Astrocyte (in vitro differentiated cells and primary cell): ENCODE measurements at places on chromosomes 12 and 14. TPM values are rescaled to one million over a fixed set of nuclear protein-coding genes. Genes with fewer than 3 reads are reported as not detected.

Gene CRACR2A
- 0.96 and 1.5 TPM in 2 replicates for total RNA-seq

DNA sequence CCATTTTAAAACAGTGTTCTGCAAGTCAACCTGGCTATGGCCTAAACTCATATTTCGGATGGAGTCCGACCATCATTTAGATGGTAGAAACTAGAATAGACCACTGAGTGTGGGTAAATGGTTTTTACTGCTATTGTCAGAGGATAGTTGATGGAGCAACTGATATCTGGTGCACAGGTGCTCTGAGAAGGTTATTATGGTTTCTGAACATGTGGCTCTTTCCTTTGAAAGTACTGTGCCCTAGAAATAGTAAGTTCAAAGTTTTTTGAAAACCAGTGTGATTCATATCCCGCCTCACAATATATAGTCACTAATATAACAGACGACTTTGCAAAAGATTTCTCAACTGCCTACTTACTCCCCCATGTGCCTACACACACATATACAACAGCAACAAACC lies 64.4 kb upstream of the BTG1 start:
- DNase-seq = no peak

DNA sequence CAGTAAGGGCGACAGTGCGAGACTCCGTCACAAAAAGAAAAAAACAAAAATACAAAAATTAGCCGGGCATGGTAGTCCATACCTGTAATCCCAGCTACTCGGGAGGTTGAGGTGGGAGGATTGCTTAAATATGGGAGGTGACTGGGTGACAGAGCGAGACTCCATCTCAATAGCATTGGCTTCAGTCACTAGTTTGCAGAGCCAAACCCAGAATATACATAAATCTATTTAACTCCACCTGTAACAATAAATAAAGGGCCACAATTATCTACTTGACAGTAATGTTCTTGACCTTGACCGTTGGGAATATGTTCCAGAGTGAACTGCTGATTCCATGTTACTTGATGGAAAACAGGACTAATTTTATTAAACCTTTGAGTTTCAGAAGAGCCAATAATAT lies 198.9 kb upstream of the MDGA2 start:
- DNase-seq = no peak

DNA sequence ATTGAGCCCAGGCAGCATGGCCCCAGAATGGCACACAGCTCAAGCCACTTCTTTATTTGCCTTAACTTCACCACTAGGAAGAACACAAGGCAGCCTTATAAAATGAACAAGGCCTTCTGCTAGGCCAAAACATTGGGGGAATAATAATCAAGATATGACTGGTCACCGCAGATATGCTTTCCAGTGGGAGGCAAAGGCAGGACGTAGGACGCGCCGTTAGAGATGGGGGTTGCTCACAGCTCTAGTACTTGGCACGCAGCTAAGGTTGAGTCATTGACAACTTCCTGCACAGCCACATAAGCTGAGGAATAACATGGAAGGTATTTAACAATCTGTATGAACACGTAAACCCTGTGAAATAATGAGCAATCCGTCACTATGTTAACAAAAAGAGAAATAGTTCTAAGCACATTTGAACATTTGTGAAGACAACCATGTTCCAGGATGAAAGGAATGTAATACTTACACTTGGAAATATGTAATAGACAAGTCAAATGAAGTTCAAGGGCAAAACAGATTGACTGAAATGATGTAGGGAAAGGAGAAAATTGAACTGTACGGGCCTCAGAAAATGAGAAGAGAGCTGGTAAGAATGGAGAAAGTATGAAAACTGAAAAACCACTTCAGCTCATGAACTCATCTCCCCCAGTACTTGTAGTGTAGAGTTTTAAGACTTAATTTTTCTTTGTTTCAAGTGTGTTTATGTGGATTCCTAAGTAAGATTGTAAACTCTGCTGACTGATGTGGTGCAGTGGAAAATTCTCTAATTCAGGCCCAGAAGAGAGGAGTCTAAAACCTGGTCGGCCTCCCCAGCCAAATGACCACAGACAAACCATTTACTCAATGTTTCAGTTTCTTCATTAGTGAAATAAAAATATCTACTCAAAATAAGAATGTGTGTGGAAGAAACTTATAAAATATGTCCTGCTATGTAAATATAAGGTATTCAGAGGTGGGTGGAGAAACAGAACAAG lies 59.3 kb upstream of the CCDC91 start:
- DNase-seq = peak; percentile 100

DNA sequence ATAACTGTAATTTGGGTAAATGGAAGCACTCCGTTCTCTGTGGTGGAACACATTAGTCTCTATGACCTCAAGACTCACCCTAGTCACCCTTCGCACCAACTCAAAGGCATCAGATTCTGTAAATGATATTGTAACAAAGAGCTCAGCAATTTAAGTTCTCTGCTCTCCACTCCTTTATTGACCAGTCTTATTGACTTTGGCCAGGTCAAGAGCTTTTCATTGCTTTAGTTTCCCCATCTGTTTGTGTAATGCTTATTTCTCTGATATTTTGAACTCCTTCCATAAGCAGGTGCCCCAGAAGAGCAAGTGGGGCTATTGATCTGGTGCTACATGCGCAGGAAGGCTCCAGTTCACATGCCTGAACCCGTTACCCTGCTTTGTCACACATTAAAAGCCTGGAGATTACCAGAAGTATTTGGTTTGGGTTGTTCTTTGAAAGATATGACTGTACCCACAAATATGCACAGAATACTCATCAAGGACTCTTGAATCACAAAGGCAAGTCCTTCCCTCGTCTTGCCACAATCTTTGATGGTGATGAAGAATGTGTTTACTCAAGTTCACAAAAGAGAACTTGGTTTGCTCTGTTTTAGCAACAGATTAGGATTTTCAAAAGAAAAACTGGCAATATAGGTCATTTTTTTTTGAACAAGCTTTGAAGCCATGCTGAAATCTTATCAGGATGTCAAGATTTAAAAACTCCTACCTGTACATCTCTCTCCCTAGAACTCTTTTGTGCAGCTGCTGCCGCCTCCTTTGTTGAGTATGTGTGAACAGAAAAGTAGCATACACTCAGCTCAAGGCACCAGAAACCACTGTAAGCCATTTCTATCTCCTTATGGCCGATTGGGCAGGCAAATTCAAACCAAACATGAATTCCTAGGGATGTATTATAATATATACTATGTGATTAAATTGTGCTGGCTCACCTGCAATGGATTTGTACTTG lies 193.9 kb downstream of the BCAT1 start:
- DNase-seq = peak; percentile 98

Gene RAD51B
- total RNA-seq = 8.2 and 10.8 TPM in 2 replicates

DNA sequence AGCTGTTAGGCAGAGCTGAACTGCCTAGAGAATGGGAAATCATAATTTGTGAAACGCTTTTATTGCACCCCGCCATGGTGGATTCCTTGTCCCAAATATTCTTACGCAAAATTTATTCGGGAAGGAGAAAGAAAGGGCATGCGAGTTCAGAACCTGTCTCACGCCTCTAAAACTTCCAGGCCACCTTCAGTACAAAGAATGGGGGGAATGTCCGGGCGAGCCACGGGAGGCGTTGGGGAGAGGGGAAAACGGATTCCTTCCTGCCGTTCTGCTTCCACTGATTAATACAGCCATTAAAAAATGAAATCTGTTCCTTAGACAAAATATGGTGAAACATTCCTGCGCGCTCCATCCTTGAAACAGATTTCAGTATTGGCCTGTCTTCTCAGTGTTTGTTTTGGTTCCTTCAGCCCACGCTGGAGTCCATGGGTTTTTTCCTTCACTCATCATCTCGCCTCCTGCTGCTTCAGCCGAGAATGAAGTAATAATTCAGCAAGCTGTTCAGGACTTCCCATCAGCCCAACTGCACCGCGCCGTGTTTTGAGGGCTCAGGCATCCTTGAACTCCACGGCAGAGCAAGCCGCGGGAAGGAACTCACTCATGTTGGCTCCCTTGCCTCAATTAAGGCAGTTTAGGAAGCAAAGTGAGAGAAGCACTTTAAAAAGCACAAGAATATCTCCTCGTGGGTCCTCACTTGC lies 47.7 kb upstream of the CDKN3 start:
- peak; percentile 26 for DNase-seq

Gene OLR1
- 0.96 and 0.98 TPM in 2 replicates for total RNA-seq

GRCh38 chr12:119440803-119441360 lies 106.4 kb downstream of the CCDC60 start:
- DNase-seq = no peak

Gene UBE3B
- 34.4 and 42.6 TPM in 2 replicates for total RNA-seq

DNA sequence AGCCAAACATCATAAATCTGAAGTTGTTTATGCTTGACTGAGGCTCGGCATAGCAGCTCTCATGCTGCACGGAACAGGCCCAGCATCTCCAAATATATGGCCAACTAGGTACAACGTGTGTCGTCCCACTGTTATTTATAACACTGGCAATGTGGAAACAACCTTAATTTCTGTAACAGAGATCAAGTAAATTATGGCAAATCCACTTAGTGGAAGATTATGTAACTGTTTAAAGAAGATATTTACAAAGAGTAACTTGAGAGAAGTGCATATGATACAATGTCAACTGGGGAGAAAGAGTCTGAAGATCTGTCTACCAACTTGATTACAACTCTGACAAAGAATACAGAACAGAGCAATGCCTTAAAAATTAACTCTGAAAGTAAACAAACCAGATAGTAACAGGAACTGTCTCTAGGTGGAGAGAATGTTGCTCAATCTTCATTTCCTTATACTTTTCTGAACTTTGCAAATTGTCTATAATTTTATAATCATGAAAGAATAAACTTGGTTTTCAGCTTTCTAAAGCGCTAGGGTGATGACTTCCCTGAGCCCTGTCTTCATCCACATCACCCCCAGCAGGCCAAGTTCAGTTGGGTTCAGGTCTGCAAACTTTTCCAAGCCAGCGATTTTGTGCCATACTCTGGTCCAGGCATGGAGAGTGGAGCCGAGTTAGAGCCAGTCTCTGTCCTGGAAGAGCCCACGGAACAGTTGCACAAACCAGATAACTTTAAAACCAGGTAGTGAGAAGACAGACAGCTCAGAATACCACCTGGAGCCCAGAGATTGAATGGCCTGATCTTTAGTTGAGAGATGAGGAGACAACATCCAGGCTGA lies 44.3 kb upstream of the BDKRB2 start:
- DNase-seq = no peak

DNA sequence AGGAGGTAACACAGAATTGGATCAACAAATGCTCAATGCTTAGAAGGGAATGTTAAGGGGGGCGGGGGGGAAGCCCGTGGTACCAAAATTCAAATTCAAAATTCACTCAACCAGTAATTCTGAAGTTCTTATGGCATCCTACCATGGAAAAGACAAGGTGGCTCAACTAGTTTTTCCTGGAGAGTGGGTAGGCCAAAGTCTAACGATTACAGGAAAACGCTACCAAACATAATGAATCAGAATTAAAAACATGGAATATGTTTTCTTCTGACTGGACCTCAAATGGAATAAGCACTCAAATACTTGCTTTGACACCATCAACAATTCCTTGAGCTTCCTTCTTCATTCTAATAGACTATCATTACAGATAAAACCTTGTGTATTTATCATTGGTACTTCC lies 2.3 kb downstream of the NACA start:
- DNase-seq = no peak

DNA sequence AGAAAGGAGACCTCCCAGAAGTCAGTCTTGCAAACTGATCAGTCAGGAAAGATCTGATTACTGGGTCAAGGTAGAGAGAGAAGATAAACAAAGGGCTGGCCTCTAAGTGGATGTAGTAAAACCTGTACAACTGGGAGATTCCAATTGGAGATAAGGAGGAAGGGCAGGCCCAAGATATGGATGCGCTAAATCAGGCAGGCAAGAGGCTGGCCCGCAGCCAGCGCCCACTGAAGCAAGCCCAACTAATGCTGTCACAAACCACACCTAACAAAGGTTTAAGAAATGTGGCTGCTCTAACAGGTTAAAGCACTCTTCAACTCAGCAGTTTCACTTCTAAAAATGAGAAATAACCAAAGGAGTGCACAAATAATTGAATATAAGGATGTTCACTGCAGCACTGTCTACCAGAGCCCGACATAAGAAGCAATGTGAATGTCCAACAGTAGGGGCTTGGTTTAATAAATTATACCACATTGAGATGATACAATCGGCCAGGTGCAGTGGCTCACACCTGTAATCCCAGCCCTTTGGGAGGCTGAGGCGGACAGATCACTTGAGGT lies 4.7 kb downstream of the GLTP start:
- DNase-seq = no peak

Gene FBXO33
- 9.4 and 10.9 TPM in 2 replicates for total RNA-seq

- no peak for DNase-seq
Measured at GRCh38 chr12:1738446-1738845, 47.6 kb downstream of the ADIPOR2 start.

DNA sequence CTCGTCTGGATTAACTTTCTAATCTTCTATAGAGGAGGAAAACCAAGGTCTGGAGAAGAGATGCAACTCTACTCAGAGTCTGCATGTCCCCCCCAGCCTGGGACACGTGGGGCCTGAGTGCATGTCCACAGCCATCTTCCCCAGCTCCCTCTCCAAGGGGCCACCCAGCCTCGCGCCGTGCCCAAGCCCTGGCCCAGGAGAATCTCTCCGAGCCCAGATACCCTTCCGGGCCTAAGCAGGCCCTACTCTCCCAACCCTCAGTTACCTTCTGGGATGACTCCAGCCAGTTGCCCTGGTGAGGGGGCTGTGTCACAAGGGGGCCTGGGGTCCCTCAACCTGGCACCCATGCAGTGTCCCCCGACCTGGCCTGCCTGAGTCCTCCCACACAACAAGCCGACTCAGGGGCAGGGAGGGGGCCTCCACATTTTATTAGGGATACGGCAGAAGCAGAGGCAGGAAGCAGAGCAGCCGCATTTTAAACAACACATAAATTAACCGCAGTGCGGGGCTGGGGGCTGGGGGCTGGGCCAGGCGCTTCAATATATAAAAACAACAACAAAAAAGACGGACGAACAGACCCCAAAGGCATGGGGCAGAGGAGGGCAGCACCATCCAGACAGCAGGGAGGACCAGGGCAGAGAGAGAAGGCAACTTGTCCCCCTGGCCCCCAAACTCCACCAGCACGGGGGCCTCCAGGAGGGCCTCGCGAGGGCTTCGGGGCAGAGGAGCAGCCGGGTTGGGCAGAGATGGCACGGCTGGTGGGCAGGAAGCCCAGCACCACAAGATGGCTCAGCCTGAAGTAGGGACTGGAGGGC lies 37.3 kb downstream of the NCKAP5L start:
- DNase-seq = no peak

DNA sequence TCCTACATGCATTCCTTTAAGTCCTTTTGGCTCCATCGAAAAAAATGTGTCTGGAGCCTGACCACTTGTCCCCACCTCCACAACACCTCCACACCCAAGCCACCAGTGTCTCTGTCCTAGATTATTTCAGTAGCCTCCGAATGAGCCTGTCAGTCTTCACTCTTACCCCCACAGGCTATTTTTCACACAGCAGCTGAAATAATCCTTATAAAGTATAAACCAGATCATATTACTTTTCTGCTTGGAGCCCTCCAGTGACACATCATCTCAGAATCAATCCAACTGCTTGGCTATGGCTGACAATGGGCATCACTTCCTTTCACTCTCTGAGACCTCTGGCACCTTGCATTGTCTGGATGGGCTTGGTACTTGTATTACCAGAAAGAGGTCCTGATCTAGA lies 44.9 kb downstream of the BBS10 start:
- DNase-seq = no peak

DNA sequence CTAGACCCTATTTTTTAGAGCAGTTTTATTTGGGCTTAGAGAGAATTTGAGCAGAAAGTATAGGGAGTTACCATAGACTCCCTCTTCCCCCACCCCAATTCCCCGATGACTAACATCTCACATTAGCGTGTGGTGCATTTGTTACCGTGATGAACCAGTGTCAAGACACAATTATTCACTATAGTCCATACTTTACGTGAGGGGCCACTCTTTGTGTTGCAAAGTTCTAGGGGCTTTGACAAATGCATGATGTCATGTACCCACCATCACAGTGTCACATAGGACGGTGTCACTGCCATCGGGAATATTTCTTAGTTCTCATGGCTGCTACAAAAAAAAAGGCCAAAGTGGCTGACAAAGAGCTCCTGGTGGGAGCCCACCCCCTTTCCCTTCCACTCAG lies 119.1 kb downstream of the PHETA1 start:
- DNase-seq = no peak
